ENCODE measurements at places on chromosomes 4 and X. TPM values are rescaled to one million over a fixed set of nuclear protein-coding genes. Genes with fewer than 3 reads are reported as not detected.

- no peak for DNase-seq
Observed at GRCh38 chr4:26052663-26053541, 138.9 kb downstream of the SMIM20 start.

DNA sequence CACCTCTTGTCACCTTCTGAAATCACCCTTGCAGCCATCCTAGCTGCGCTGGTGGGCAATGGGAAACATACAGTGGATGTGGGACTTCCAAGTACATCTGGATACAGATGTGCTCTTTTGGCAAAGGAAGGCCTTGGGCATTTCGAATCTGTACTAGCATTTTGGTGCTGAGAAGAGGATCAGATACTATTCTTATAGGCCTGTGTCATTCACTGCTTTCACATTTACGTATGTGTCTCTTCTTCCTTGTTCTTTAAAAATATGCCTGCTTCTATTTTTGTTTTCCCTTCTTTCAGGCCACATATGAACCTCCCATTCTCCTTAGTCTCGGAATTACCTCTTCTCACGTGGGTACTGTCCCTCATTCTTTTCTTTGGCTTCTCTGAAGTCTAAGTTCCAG lies 53.1 kb downstream of the EFNB1 start:
- DNase-seq = no peak

GRCh38 chrX:126695375-126695896 lies 124.1 kb upstream of the PRR32 start:
- DNase-seq = no peak

GPR34 gene
- 5.7 TPM for polyA plus RNA-seq

DCAF12L2 gene
- 11.0 TPM for polyA plus RNA-seq

DNA sequence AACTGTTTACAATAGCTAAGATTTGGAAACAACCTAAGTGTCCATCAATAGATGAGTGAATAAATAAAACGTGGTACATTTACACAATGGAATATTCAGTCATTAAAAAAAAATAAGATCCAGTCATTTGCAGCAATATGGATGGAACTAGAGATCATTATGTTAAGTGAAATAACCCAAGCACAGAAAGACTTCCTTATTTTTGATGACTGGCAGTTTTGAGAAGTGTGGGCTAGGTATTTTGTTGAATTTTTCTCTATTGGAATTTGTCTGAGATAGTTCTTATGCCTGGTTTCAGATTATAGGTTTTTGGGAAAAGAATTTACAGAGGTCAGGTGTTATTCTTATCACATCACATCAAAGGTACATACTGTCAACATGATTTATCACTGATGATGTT lies 293.8 kb upstream of the ARSJ start:
- DNase-seq = no peak

DNA sequence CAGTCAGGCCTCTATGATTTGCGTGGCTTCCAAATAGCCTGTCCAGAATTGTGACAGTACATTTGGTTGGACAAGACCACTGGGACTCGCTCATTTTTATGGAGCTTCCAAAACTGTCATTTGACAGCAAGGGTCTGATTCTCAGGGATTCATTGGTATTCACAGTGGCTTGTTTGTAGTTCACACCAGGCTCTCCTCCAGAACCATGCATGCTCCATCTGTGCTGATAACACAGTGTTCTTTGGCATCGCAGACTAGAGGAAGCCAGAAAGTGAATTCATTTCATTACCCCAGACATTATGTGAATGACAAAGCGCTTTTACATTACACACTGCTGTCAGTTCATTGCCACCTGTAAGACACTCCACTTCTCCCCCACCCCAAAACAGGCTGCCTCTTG lies 208.3 kb downstream of the ARHGAP10 start:
- no peak for DNase-seq

- no peak for DNase-seq
Observed at GRCh38 chr4:23762551-23762950, 127.3 kb downstream of the PPARGC1A start.

GRCh38 chrX:15016051-15016450 lies 142.8 kb downstream of the MOSPD2 start:
- no peak for DNase-seq

- no peak for DNase-seq
Observed at GRCh38 chrX:40081679-40082068, 16.1 kb downstream of the BCOR start.

DNA sequence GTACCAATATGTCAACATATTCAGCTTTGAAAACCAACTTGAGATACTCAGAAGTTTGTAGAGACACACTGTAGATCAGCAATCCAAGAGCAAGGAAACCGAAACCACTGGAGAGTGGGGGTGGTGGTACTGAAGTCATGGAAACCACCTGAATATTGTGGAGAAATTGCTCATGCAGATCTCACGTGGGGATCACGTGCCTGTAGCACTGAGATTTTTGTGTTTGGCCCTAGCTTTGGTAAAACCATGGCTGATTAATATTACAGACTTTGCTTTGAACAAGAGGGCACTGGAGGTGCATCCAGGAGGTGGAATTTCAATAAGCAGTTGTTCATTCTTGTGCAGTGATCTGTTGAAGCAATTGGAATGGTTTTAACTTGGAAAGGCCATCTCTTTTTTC lies 47.2 kb downstream of the GBA3 start:
- peak; percentile 1 for DNase-seq

DNA sequence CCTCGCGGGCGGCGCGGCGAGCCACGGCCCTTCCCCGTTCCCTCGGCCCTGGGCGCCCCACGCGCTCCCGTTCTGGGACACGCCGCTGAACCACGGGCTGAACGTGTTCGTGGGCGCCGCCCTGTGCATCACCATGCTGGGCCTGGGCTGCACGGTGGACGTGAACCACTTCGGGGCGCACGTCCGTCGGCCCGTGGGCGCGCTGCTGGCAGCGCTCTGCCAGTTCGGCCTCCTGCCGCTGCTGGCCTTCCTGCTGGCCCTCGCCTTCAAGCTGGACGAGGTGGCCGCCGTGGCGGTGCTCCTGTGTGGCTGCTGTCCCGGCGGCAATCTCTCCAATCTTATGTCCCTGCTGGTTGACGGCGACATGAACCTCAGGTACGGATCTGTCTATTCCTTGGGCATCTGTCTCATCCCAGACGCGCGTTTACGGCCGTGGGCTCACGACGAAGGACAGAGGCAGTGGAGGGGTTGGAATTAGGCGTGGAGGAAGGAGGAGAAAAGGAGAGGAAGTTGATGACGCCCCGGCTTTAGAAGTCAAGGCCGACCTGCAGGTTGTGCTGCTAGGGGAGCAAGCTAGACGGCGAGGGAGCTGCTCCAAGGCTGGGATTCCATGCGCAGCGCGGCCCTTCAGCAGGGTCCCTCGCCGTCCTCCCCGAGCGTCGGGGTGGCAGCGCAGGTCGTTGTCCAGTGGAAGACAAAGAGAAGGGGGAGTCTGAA lies 792 bp downstream of the SLC10A4 start:
- no peak for DNase-seq

DNA sequence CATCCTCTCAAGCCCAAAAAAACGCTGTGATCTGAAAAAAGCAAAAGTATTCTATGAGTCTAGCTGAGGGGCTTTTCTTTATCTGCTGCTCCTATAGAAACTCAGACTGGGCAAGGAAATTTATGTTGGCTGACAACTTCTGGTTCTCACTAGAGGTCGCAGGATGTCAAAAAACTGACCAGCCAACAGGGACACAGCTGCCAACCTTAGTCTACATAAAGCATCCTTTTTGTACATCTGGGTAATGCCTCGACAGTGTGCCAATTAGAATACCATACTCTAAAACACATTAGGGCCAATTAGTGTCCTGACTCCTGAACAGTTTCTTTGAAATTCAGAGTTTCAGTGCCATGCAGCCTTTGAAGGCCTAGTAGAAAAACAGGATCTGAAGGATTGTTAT lies 8.8 kb upstream of the TLL1 start:
- no peak for DNase-seq

DNA sequence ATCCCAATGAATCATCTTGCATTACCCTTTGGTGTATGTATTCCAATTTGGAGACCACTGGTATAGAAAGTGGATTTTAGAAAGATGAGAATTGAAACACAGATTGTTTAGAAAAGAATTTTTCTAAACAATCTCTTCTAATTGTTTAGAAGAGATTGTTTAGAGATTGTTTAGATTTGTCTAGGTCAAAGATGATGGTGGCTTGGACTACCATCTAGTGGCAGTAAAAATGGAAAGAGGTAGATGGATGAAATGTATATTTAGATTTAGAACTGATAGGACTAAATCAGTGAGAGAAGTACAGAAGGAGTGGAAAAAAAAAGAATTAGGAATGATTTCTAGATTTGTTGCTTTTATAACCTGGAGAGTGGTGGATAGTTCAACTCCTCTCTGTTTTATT lies 70.6 kb downstream of the ARSJ start:
- DNase-seq = no peak

- no peak for DNase-seq
Observed at GRCh38 chrX:53882331-53882730, 161.9 kb downstream of the PHF8 start.

DNA sequence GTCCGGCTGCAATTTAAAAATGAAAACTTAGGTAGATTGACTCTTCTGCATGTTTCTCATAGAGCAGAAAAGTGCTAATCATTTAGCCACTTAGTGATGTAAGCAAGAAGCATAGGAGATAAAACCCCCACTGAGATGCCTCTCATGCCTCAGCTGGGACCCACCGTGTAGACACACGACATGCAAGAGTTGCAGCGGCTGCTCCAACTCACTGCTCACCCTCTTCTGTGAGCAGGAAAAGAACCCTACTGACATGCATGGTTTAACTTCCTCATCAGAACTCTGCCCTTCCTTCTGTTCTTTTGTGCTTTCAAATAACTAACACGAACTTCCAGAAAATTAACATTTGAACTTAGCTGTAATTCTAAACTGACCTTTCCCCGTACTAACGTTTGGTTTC lies 41.0 kb downstream of the MAP7D3 start:
- no peak for DNase-seq

SPATA4 gene
- polyA plus RNA-seq = 0.24 TPM

DNA sequence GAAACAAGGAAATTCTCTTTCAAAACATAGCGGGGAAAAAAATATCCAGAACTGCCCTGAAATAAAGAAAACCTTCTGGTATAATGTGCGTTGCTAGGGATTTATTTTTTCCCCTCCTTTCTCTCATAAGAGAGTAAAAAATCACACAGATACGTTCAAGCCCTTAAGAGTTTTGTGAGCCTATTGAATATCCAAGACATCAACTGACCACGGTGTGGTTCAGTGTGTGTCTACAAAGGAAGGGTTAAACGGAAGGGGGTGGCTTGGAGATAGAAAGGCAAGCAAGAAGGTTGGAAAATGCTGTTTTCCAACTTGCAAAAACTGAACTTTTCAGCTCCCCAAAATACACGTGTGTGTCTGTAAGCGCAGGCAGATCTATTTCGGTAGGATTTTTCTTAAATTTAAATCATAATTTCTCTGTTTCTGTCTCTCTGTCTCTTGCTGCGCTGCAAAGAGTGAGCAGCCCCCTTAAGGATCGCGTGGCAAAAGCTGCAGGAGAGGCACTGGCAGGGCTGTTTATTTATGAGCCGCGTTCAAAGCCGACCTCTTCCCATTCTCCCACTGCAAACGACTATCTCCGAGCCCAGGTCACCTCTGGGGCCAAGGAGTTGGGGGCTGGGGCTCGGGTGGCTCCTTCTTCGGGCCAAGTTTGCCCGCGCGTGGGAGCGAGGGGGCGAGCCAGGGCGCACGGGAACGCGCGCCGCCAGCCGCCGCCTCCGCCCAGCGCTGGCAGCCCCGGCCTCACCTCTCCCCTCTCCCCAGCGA lies 492 bp upstream of the SLIT2 start:
- no peak for DNase-seq

S100P gene
- polyA plus RNA-seq = 0.67 TPM

SPANXN4 gene
- not detected for polyA plus RNA-seq

SEC31A gene
- polyA plus RNA-seq = 175 TPM

DNA sequence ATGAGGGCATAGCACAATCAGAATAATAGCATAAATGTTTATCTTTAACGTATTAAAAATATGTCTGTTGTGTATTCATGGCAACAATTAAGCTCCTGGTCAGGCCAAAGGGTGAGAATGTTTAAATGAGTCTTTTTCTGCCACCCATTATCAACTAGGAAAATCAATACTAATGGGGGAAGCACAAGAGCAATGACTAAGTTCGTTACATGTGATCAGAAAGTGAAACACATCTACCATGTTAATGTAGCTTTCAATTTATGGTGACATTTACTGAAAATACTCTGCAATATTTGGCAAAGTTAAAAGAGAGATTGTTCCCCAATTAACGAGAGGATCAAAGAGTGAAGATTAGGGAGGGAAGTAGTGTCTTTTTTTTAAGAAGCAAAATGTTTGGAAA lies 143.7 kb downstream of the NAA11 start:
- DNase-seq = no peak

DNA sequence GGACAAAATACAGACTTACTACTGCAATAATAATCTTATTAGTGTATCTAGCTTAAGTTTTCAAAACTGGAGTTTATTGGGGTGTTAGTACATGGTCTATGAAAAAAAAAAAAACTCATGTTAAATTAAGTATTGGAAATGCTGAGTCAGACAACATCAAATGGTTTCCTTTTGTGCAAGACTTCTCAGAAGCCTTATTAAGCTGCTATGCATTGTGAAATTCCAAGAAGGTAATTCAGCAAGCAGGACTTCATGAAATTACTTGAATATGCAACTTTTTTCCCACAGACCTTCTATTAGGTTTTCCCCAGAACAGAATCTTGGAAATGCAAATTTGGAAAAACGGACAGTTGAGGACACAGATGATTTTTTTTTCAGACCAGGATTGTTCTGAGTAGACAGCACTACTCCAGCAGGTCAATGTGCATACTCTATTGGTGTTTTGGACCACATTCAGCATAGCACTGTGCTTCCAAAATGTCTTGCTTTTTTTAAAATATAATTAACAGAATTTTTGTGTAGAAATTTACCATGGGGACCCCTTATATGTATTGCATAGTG lies 568.8 kb upstream of the TENM3 start:
- no peak for DNase-seq

DNA sequence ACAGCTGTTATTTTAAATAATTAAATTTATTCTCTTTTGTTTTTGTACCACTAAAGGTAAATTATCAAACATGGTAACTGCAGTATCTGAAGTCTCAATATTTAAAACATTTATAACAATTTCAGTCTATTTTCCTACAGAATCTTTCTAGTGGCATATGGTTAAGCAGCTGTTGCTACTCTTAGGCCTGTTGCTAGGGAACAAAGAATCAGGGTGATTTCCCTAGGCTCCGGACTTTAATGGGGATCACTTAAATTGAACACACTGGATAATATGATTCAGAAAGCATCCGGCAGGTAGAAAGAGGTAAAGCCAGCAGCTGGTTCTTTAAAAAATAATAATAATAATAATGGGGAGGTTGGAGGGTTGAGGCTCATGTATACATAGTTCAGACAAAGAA lies 17.6 kb downstream of the FBXO8 start:
- DNase-seq = no peak

DNA sequence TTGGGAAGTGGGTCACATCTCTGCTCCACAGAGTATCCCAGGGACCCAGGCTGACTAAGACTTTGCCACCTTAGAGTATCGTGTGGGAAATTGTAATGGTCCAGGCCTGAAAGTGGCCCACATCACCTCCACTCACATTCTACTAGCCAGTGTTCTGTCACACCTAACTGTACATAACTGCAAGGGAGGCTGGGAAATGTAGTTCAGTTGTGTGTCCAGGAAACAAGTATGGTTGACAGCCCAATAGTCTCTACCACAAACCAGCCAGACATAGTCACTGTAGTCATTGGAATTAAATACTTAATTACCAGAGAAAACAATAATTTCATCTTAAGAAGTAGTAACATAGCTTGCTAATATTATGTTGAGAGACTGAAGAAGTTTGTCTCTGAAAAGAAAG lies 233.4 kb upstream of the S100G start:
- DNase-seq = no peak

TDO2 gene
- 0.16 TPM for polyA plus RNA-seq

PPA2 gene
- polyA plus RNA-seq = 51.4 TPM

CXorf49 gene
- polyA plus RNA-seq = not detected

- DNase-seq = no peak
Observed at GRCh38 chr4:152045807-152046571, 285.2 kb upstream of the GATB start.

All from forelimb muscle (tissue), 1 donor.